ENCODE measurements at places on chromosomes 7 and 10. TPM values are rescaled to one million over a fixed set of nuclear protein-coding genes. Genes with fewer than 3 reads are reported as not detected.

- no peak for DNase-seq
Observed at GRCh38 chr7:121157885-121158590, 169.5 kb downstream of the CPED1 start.

- DNase-seq, result no peak
Observed at GRCh38 chr7:6691609-6692106, 15.1 kb downstream of the ZNF12 start.

GRCh38 chr7:30301751-30302150, 17.4 kb downstream of the ZNRF2 start:
- DNase-seq, result no peak

DNA sequence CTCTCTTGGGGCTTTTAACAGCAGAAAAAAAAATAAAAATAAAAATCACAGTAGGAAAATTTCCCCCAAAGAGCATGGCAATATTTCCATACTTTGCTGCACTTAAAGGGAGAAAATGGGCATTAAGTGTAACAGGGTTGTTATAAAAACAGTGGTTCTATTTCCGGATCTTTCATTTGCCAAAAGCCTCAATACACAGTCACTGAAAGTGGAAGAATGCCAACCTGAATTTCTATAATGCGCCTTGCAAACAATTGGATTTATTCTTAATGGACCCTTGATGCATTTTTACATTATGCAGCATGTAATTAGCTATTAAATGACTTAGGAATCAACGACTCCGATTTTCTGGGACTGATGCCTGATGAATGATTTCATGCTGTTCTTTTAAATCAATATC, 127.6 kb upstream of the NANOS1 start:
- no peak for DNase-seq

- no peak for DNase-seq
Observed at GRCh38 chr7:47786557-47787248, 161.6 kb downstream of the PKD1L1 start.

- no peak for DNase-seq
Observed at GRCh38 chr7:30040938-30041337, 12.7 kb downstream of the PLEKHA8 start.

DNA sequence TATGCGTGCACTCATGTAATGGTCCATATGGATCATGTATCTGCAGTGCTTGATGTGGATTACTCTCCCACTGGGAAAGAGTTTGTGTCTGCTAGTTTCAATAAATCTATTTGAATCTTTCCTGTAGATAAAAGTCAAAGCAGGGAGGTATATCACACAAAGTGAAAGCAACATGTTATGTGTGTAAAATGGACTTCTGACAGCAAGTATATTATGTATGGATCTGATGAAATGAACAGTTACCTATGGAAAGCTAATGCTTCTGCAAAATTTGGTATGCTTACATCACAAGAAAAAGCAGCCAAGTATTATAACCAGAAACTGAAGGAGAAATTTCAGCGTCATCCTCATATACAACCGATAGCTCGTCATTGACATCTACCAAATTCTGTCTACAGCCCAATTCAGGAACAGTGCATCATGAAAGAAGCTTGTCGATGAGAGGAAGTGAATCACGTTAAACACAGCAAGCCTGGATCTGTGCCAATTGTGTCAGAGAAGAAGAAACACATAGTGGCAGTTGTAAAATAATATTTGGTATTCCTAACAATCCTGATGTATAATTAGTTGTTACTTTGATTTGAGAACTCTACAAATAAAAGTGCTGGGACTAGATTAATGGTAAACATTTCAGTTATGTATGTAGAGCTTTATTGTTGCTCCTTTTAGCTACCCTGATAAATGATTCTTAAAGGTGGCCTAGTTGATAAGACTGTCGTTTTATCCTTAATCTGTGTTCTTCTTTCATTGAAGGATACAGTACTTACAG, 14.2 kb upstream of the SYPL1 start:
- DNase-seq, result peak; percentile 76

GRCh38 chr10:119700321-119700954, 25.4 kb upstream of the INPP5F start:
- DNase-seq, result no peak

DNA sequence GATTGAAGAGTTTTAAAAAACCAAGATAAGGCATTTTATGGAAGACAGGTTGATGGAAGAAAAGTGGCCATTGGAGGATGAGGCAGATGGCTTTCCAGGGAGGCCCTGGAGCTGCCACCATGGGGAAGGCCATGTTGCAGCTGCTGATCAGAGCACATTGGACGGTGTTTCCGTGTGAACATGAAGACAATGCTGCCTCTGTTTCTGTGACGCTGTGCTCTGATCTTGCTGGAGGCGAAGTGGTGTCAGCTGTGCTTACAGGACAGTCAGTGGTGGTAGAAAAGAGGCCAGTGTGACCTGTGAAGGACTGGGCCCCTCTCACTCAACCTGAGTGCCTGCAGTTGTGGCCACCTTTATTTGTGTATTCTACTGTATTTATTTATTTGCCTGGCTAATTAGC, 132.9 kb downstream of the FAM204A start:
- DNase-seq, result no peak

MAD1L1 gene
- 48.3 TPM for total RNA-seq

HDAC9 gene
- total RNA-seq, result 3.0 TPM

CYP2E1 gene
- total RNA-seq, result 0.33 TPM

PTPRZ1 gene
- not detected for total RNA-seq

STEAP4 gene
- 0.58 TPM for total RNA-seq

TLX1 gene
- not detected for total RNA-seq

HECTD2 gene
- 4.5 TPM for total RNA-seq
